ENCODE measurements at places on chromosomes 3 and 15. TPM values are rescaled to one million over a fixed set of nuclear protein-coding genes. Genes with fewer than 3 reads are reported as not detected.
A peak's percentile ranks its signal among the peaks of the same experiment; 100 is the strongest.

DNA sequence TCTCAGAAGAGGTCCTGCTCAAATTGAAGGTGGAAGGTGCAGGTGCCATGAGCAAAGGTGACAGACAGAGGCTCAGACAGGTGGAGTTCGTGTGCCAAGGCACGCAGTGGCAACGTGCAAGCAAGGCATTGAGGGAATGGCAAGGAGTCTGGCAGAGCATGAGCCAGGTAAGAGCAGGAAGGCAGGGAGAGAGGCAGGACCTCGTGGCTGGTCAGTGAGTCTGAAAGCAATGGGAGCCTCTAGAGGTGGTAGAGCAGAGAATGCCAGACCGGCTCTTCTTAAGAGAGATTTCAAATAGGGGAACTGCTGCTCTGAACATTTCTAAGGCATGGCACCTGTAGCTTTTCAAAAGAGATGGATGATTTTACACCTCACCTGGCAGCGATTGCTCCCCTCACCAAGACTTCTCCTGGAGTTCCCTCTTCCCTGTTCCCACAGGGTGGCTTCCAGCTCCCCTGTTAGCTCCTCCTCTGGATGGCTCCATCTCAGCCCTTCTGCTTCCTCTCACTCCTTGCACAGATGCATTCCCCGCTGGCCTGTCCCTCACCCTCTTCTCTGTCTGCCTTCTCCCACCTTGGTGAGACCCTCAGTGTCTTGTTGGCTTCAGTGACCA is 2.7 kb downstream of the MYO5C start:
- DNase-seq, result no peak

Gene ITIH4
- 45.3 TPM for total RNA-seq

Gene EOMES
- total RNA-seq, result not detected

GRCh38 chr15:25368850-25369249 is 70.0 kb downstream of the UBE3A start:
- DNase-seq, result no peak

- no peak for DNase-seq
These were observed 10.3 kb downstream of the MYL3 start for GRCh38 chr3:46852839-46853355.

GRCh38 chr15:40843261-40843884 is 475 bp upstream of the SPINT1 start:
- DNase-seq, result peak; percentile 14

Gene TNNC1
- 15.0 TPM for total RNA-seq

DNA sequence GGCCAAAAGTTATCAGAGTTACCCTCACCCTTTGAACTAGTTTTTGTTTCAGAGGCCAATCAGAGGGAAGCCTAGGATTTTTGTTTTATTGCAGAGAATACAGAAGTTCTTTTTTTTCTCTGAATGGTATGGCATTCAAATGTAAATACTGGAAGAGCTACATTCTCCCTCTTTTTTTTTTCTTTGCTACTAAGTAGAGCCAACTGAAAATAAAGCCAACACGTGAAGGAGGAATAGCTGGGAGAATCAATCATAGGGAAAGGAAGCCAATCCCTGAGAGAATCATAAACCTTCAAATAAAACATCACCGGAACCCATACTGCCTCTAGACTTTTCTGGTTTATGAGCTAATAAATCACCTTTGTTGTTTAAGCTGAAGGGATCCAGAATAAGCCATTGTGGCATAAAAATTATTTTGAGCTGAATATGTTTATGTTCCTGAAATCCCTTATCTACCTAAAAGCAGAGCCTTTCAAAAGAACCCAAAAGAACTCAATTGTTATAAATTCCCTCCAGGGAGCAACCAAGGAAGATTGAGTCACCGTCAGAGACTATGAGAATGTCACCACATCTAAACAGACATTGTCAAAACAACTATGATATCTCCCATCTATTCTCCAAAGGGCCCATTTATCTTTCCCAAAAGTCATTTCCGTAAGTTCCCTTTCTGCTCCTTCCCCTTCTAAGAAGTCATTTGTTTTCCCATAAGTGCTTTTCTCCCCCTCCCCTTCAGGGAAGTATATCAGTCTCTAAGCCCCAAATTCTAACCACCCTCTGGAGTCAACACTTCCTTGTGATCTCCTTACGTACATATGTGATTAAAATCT is 3.8 kb upstream of the ZNF280D start:
- DNase-seq, result no peak

Measured in hepatocyte (in vitro differentiated cells).